ENCODE measurements at places on chromosomes 13 and 19.

DNA sequence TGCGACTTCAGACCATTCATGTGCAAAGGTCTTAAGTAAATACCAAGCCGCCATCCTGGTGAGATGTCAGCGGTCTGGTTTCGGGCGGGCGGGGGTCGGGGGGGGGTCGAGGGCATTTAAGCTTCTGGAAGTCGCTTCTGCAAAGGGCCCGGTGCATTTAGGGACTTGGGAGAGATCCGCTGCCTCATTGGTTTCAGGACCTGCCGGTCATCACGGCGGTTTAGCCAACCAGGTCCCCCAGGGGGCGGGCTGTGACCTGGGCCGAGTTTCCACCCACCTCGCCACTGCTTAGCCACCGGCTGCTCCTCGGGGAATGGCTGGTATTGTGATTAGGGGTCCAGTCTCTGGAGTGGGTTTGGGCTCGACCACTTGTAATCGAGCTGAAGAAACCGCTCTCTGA is 7.8 kb downstream of the ANKLE1 start:
- DNase-seq: peak; percentile 52

DNA sequence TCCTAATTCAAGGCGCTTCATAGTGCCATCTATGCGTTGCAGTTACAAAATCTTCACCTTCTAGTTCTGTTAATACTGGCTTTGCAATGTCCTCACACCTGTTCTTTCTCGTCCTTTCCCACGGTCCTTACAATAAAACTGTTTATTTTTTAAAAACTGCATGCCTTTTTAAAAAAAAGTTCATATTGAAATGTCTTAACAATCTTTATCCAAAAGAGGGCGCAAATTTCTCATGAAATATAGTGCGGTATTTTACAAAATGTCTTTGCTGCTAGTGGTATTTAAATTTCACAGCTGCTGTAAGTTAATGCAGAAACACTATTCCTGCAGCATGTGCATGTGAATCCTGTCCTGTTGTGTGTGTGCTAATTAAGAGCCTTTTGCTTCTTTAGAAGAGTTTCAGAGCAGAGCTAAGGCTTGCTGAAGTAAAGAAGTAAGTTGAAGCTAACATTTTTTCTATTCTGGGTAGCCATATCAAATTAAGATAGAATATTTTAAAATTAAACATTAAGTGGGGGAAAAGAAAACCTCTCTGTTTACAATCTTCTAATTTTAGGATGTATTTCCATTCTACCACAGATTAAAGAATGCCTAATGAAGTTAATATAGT is 15.8 kb upstream of the CLDN10 start:
- no peak for DNase-seq

- no peak for DNase-seq
These were observed 87.2 kb upstream of the TNFSF11 start for GRCh38 chr13:42486711-42487198.

DNA sequence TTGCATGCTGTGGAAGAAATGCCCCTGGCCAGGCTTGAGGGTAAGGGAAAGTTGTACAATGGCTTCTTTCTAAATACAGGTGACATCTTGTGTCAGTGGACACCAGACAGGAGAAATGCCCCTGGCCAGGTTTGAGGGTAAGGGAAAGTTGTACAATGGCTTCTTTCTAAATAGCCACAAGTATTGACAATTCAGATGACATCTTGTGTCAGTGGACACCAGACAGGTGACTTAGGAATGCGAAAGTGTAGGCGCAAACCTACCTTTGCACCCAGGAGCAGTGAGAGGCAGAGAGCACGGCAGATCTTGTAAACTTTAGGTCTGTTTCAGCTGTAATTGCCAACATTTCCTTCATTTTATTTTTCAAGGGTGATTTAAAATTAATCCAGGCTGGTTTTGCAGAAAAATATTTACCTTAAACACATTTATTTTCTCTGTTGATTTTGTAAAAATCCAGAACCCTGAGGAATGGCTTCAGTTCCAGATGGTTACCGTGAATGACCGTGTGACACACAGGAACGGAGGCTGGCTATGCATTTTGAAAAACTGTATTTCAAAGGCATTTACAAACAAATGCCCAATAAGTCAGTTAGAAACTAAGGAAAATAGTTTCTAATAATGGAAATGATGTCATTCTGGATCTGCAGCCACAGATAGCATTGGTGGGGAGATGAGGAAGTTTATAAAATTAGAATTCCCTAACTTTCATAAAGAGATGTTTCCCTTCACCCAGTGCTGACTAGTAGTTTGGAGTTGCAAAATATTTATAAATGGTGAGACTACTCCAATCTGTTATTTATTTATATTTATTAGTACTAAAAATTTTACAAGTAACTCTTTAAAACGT is 34.9 kb downstream of the TNFSF13B start:
- DNase-seq: no peak

GRCh38 chr19:51430221-51430620 is 12.8 kb upstream of the SIGLEC10 start:
- DNase-seq: no peak

- DNase-seq: peak; percentile 79
These were observed 92.4 kb downstream of the STK24 start for GRCh38 chr13:98484289-98485219.

- no peak for DNase-seq
These were observed 97.4 kb downstream of the FREM2 start for GRCh38 chr13:38784036-38784880.

DNA sequence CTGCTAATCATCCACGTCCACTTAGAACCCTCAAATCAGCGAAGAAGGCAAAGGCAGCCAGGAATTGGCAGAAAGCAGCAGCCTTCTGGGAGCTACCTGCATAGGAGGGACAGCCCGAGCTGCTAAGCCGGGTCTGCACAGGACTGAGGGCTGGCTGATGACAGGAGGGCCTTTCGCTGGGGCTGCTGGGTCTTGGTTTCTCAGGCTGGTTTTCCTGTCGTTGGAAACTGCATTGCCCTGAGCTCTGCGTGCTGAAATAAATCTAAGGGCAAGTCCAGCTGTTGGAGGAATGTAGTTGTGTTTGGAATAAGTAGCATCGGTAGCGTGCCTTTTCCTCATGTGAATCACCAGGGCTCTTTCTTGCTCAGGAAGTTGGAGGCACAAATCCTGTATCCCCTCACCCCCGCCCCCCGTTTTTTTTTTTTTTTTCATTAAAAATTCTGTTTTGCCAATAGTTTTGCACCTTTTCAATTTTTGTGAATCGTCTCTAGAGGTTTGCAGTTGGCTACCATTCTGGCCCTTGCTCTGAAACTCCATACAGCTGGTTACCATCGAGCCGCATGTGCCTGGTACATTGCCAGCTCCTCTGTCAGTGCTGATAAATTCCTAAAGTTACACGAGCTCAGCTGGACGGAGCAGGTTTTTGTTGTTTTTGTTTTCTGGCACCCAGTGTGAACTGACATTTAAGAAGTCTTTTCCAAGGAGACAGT is 193.9 kb upstream of the RNF113B start:
- DNase-seq: no peak
